ENCODE measurements at places on chromosomes 7 and 10.

GRCh38 chr7:113915956-113916355, 2.9 kb downstream of the PPP1R3A start:
- DNase-seq, result no peak

GRCh38 chr10:5827841-5828240, 14.6 kb upstream of the GDI2 start:
- no peak for DNase-seq

- DNase-seq, result no peak
Measured at GRCh38 chr10:112913255-112913654, 36.8 kb upstream of the TCF7L2 start.

DNA sequence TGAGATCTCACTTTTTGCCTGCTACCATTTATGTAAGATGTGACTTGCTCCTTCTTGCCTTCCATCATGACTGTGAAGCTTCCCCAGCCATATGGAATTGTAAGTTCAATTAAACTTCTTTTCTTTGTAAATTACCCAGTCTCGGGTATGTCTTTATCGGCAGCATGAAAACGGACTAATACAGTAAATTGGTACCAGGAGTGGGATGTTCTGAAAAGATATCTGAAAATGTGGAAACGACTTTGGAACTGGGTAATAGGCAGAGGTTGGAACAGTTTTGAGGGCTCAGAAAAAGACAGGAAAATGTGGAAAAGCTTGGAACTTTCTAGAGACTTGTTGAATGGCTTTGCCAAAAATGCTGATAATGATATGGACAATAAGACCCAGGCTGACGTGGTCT, 10.6 kb upstream of the GARIN1A start:
- no peak for DNase-seq

DNA sequence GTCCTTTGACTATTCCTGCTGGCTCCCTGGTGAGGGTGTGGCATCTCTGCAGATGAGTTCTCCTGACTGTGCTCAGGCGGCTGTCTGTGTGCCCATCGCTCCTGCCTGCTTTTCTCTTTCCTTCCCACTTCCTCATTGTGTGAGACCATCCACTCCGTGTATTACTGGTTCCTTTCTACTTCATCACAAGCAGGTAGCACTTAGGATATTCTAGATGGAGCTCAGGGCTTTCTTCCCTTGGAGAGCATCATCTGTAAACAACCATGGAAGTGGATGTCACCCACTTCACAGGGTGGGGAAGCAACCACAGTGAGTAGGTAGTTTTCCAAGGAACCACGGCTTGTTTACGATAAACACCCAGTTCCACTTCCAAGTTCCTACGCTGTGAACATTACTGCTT, 15.7 kb downstream of the DNAJB6 start:
- DNase-seq, result no peak

DNA sequence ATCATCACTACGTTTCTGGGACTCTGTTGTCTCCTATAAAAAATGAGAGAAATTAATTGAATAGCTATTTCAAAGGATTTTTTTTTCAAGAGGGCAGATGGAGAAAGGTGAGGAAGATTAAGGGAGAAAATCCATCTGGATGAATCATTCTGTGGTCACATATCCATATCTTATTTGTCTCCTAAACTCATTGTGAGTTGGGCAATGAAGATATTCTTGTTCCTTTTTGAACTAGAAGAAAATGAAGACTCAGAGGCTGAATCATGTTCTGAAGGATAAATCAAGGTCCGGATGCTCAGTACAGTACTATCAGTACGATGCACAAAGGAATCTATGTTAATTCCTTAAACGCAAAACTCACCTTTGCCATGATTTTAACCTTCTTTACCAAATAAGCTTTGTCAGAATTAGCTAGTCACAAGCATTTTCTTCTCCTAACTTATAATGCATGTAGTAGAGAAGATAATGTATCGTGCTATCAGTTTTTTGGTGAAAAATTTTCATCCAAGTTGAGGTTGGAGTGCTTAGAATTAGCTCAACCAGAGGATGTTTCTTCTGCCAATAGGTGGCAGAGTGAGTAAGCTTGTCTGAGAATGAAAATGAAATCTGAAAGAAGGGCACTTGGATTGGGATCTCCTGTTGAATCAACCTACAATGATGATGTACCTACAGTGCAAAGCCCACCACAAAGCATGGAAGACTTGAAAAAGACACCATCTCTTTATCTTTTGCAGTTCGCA, 446.9 kb downstream of the KIF20B start:
- no peak for DNase-seq

DNA sequence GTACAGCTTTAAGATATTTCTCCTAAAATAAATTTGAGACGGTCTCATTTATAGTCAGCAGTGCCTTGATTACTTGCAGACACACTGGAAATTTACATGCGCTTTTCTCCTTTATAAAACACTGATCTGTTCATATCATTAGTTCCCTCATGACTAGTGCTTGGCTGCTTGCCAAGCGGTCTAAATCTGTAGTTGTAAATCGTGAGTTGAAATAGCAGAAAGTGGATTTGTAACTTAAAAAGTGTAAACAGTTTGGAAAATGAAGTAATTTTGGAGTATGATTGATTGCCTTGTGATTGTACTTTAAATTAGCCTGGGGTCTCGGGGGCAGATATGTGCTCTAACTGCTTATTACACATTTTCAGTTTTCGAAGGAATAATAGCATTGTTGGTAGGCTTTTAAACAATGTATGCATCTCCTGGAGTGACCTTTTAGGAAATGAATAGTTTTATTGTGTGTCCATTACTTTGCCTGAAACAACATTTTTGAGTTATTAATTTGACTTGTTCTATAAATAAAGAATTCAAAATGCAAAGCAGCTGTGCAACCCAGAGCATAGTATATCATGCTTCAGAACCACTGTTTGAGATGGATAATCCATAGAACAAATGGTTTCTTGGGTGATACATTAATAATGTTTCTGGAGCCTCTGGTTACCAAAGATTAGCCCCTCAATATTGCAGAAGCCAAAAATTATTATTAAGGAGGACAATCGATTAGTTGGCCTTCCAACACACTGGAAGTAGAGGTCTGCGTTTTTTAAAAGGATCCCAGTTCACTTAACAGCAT, 73.3 kb downstream of the ARID5B start:
- no peak for DNase-seq

DNA sequence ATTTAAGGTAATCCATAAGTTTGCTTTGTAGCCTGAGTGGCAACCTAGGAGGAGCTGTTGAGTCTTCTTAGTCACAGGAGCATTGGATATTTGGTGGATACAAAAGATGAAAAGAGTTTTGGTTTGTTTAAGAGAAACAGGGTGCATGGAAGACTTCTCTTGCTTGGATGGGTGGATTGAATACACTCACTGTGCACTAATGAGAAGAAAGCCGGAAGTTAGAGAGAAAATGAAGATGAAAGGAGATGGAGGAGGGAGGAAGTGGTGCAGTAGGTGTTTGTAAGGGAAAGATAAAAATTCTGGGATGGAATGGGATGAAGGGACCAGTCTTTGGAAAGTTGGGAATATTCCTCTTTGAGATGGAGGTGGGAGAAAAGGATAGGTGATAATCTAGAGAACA, 7.7 kb downstream of the MDFIC start:
- DNase-seq, result no peak

DNA sequence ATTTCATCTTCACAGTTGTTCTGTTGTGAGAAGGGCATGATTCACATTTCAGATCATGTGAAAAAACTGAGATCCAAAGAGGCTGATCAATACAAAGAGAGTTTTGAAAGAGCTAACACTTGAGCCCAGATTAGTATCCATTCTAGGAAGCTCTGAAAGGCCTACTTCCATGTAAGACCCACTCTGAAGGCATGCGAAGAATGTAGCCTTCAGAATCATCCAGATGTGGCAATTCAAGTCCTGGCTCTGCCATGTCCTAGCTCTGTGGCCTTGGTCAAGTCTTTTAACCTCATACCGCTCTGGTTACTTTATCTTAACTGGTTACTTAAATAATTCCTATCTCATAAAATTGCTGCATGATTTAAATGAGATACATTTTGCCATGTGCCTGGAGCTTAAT, 111.1 kb downstream of the FZD1 start:
- DNase-seq, result no peak

DNA sequence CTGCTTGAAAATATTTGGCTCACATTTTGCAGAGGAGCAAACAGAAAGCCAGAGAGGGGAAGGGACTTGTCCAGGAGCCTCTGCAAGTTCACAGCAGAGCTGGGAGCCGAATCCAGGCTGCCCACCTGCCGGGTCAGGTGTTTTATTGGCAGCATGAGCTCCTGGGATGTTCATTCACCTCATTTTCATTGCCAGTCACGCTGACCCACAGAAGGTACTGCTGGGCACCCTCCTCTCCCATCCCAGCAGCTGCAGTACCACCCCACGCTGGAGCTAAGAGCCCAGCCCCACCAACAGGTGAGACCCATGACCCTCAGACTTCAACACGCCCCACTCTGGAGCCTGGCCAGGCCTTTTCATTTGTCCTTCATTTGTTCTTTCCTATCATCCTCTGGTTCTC, 102.7 kb downstream of the GRID1 start:
- no peak for DNase-seq

- DNase-seq, result no peak
Measured at GRCh38 chr10:58666024-58666423, 153.4 kb downstream of the BICC1 start.

GRCh38 chr7:108974641-108975040, 405.0 kb downstream of the DNAJB9 start:
- no peak for DNase-seq

Measured in left renal cortex interstitium (tissue), 4 donors.